H4 (cell line): ENCODE measurements at places on chromosomes 2 and 18. TPM values are rescaled to one million over a fixed set of nuclear protein-coding genes. Genes with fewer than 3 reads are reported as not detected.

ASAP2 gene
- total RNA-seq, result 10.4 and 13.7 TPM in 2 replicates

CHRNA1 gene
- 0.94 and 1.1 TPM in 2 replicates for total RNA-seq

CRYGC gene
- not detected in 2 replicates for total RNA-seq

TSN gene
- total RNA-seq, result 37.9 and 58.5 TPM in 2 replicates

RAB6C gene
- total RNA-seq, result not detected in 2 replicates

DES gene
- 0.68 and 1.2 TPM in 2 replicates for total RNA-seq

AAK1 gene
- 11.5 and 19.8 TPM in 2 replicates for total RNA-seq

VAMP8 gene
- total RNA-seq, result 0.43 and 1.3 TPM in 2 replicates

LBH gene
- 23.7 and 25.3 TPM in 2 replicates for total RNA-seq

BOK gene
- total RNA-seq, result 1.2 and 2.3 TPM in 2 replicates

SLC20A1 gene
- total RNA-seq, result 54.2 and 57.2 TPM in 2 replicates

C1GALT1C1L gene
- 3.9 and 4.2 TPM in 2 replicates for total RNA-seq

TPRKB gene
- 124 and 136 TPM in 2 replicates for total RNA-seq

KYNU gene
- 304 and 345 TPM in 2 replicates for total RNA-seq

SEPTIN10 gene
- 34.1 and 44.4 TPM in 2 replicates for total RNA-seq

NFATC1 gene
- 3.2 and 4.3 TPM in 2 replicates for total RNA-seq
